Calu3 (cell line): ENCODE measurements at places on chromosomes 2 and 18.
A peak's percentile ranks its signal among the peaks of the same experiment; 100 is the strongest.

GRCh38 chr2:241842620-241843211, 16.0 kb downstream of the PDCD1 start:
- no peak for DNase-seq

DNA sequence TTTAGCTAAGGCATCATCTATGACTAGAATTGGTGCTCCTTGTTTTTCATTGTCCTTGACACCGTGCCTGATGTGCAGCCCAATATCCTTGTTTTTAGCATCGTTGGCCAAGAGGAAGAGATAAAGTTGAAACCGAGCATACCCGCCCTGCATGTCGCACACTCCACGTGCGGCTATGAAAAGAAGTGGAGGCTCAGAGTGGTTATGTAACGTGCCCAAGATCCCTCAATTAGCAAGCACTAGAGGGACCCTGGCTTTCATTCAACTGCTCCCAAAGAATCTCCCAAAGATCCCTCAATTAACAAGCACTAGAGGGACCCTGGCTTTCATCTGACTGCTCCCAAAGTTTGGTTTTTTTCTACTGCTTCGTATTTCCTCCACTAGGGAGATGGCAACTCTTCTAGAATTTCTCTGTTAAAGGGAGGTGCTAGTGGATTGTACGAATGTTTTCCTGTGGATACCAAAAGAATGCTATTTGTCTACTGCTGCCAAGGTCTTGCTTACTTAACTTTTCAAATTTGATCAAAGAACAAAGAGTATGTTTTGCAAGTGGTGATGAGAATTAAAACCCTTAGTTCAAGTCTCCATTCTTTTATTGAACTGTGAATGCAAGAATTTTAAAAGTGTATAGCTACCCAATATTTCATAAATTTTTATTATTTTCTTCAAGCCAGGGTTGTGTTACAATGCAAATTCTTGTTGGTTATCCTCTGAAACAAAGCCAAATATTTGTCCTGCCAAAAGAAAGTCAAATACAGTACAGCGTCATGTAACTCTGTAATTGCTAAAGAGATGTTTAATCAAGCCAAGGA, 92.1 kb downstream of the AOX1 start:
- DNase-seq, result no peak

- no peak for DNase-seq
Measured at GRCh38 chr2:197280015-197280702, 30.4 kb downstream of the ANKRD44 start.

DNA sequence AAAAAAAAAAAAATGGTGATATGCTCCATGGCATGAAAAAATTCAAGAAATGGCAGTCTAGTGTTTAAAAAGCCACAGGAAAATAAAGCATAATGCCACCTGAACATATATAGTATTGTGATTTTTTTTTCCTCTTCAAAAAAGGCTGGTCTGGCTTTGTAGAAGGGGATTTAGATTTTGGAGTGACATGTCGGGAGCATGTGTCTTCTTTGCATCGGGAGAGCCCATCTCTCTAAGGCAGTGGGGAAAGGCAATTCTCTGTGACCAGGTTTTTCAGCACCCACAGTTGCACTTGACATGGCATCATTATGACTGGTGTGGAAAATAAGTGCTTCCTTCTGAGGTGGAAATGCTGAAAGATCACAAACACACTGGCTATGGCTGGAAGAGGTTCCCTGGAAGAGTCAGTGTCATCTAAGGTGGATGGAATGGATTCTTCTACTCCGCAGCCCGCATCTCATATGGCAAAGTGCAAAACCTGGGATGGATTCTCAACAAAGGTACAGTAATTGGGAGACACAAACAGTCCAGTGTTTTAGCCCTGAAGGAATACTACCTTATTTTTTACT, 172.5 kb downstream of the AGAP1 start:
- DNase-seq, result peak; percentile 58

DNA sequence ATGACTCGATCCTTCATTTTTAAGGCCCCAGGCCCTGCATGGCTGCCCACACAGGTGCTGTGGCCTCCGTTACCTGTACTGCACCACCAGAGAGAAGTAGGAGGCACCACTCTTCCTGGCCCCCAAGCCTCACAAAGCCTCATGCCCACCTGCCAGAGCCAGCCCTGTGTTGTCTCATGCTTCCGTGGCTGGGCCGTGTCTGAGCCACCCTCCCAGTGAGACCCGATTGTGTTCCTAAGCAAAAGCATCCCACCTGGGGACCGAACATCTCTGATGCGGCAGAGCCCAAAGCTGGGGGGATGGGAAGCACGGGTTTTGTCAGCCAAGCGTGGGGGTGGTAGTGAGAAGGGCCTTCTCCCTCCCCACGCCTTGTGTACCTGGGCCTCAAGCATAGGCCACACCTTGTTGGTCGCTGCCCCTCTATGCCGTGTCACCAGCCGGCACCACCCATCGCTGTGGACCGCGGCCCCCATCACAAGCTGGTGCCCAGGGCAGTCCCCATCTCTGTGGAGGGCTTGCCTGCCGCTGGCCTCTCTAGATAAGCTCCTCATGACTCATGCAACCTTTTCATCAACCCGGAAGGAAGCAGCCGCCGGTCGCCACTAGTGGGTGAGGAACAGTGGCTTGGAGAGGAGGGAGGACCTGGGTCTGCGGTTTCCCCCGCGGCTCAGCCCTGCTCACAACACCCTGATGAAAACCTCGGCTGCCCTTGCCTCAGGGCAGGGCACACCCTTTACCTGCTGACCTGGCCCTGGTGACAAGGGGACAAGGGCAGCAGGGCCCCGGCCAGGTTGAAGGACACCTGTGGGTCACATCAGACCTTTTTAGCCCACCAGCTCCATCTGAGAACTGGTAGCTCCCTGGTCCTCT, 2.7 kb upstream of the RNPEPL1 start:
- DNase-seq, result peak; percentile 93

DNA sequence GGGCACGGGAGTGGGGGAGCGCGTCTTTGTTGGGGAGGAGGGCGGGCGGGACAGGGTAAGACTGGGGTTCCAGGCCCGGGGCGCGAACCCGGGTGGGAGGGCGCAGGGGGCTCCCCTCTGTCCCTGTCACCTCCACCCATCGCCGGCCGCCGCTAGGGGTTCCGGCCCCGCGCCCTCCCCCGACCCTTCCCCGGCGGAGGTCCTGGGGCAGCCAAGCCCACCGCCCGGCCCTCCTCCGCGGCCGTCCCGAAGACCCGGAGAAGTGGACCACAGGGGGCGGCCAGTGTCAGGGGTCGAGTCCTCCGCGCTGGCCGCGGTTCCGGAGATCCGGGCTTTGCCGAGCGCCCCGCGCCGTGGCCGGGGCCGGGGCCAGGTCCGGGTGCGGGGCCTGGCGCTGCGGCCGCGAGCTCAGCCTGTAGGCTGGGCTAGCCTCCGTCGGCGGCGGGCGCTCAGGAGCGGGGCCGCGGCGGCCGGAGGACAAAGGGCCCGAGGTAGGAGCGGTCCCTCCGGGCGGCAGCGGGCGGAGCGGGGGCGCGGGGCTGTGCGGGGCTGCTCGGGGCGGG, 16.6 kb upstream of the E2F6 start:
- no peak for DNase-seq

DNA sequence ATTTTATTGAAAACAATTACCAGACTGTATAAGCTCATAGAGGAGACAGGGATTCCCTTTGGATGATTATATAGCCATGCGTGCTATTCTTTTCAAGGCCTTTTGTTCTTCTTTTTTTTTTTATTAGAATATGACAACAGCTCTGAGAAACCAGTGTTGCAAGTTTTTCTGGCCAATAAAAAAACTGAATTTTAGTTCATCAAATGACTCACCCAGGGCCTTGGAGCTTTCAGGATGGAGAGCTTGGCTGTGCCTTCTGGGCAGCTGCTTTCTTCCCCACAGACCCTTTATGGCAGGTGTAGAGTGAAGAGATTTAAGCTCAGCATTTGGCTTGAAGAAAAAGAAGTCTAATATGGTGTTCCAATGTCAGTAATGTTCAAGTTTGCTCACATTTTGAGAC, 497.9 kb upstream of the FANCL start:
- DNase-seq, result no peak

GRCh38 chr2:150046810-150047209, 440.7 kb downstream of the RND3 start:
- no peak for DNase-seq

GRCh38 chr2:19547321-19547720, 188.9 kb upstream of the OSR1 start:
- no peak for DNase-seq

- no peak for DNase-seq
Measured at GRCh38 chr2:9095690-9096089, 92.2 kb upstream of the MBOAT2 start.

GRCh38 chr18:40962784-40963183, 992.2 kb upstream of the PIK3C3 start:
- no peak for DNase-seq

DNA sequence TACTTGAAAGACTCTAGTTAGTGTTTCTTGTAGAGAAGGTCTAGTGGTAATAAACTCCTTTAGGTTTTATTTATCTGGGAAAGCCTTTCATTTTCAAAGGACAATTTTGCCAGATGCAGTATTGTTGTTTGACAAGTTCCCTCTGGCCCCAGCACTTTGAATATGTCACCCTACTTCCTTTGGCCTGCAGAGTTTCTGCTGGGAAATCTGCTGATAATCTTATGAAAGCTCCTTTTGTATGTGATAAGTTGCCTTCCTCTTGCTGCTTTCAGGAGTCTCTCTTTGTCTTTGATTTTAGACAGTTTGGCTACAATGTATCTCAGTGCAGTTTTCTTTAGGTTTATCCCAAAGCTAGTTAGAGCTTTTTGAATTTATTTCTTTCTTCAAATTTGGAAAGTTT, 106.2 kb upstream of the L3MBTL4 start:
- DNase-seq, result no peak

DNA sequence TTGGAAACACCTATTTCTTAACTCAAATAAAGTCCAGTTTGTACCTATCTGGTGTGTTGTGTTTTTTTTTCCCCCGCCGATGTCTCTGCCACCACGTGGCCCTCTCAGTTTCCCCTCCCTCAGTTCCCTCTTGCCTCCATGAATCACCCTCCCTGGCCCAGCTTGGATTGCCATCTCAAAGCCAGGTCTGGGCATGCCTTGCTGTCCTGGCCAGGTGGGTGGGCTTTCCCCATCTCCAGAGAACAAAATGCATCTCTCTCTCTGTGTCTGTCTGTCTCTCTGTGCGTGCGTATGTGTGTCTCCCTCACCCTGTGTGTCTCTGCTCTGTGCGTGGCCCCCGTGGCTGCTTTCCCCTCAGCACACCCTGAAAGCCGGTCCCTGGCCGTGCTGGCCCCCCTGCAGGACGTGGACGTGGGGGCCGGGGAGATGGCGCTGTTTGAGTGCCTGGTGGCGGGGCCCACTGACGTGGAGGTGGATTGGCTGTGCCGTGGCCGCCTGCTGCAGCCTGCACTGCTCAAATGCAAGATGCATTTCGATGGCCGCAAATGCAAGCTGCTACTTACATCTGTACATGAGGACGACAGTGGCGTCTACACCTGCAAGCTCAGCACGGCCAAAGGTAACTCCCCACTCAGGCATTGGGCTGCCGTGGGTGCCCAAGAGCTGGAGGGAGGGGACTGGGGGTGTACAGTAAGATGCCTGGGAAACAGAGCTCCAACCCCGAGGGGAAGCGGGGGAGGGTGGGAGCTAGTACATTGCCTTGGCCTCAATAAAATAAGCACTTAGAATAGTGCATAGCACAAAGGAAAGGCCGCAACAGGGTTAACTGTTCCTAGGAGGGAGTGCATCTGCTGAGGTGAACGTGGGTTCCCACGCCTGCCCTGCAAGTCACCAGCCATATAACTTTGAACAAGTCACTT, 31.6 kb upstream of the GMPPA start:
- no peak for DNase-seq

DNA sequence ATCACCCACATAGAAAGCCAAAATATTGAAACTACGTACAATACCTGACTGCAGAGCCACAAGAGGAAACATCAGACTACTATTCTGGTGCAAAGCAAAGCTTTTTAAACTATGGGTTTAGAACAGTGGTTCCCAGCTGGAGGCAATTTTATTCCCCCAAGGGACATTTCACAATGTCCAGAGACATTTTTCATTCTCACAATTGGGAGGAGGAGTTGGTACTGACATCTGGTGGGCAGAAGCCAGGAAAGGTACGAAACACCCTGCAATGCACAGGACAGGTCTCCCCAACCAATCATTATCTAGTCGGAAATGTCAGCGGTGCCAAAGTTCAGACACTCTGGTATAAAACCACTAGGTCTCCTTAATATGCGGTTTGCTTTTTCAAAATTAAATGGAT, 88.4 kb upstream of the ARL5A start:
- no peak for DNase-seq
